ENCODE measurements at places on chromosomes 16 and 17. TPM values are rescaled to one million over a fixed set of nuclear protein-coding genes. Genes with fewer than 3 reads are reported as not detected.

Gene LITAFD
- not detected for total RNA-seq

Gene RNF222
- total RNA-seq: not detected

Gene PGAP3
- 9.9 TPM for total RNA-seq

Gene CMTR2
- total RNA-seq: 28.2 TPM

Measured in subcutaneous preadipocyte (primary cell).